ENCODE measurements at places on chromosomes 11 and 22.

- DNase-seq = no peak
Observed at GRCh38 chr22:22673099-22673498, 28.7 kb downstream of the GGTLC2 start.

DNA sequence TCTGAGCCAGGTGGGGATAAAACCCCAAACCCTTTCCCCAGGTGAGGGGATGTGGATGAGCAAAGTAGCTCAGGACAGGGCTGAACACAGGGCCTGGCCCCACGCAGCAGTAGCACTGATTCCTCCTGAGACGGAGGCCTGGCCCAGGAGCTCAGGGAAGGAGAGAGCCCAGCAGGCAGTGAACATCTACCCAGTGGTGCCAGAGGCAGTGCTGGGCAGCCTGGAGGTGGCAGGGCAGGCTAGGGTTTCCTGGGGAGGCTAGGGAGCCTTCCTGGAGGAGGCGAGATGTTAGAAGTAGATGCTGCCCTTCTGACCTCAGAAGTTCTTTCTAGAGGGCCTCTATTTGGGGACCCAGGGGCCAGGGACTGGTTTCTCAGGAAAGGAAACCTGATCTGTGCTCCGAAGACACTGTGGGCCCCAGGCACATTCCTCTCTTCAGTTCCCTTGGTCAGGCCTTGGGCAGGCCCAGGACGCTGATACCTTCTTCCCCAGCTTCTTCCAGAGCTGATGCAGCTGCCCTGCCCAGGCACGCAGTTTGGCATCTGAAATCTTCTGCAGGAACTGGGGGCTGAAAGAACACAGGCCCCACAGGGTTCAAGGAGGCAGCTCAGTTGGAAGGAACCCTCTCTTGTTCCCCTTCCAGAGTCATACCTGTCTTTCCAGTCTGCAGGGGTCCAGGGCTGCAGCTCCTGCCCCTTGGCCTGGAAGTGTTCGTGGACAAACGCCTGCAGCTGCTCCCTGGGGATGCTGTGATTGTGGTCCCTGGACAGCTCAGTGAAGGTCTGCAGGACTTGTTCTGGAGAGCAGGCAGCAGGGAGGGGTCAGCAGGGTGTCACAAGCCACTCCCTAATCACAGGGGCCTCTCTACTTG is 16.8 kb downstream of the TREH start:
- DNase-seq = no peak

GRCh38 chr11:108324587-108324986 is 101.7 kb downstream of the ATM start:
- no peak for DNase-seq

GRCh38 chr11:15918212-15918611 is 438.1 kb downstream of the SOX6 start:
- DNase-seq = no peak

- DNase-seq = no peak
Observed at GRCh38 chr11:63608353-63609345, 5.6 kb downstream of the PLAAT3 start.

GRCh38 chr11:9178716-9179115 is 86.4 kb downstream of the DENND5A start:
- DNase-seq = no peak

GRCh38 chr11:120068114-120068573 is 69.8 kb downstream of the TRIM29 start:
- no peak for DNase-seq

DNA sequence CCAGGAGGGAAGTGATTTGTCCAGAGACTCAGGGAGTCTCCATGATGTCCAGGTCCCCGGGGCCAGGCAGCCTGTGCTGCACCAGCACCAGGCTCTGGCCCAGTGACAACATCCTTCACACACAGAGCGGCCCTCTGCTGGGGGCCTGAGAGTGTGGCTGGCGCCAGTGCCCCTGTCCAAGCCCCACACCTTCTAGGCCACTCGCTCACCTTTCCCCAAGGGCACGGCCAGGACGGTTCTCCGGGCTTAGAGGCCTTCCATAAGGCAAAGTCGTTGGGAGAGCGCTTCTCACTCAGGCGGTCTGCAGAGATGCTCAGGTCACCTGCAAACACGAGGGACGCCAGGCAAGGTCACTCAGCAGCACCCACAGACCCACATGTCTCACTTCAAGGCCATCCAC is 27.9 kb upstream of the NAP1L4 start:
- no peak for DNase-seq

- DNase-seq = no peak
Observed at GRCh38 chr11:57680552-57680874, 12.6 kb downstream of the ZDHHC5 start.

- DNase-seq = no peak
Observed at GRCh38 chr22:46159777-46160176, 9.5 kb downstream of the PPARA start.

GRCh38 chr22:22226448-22227187 is 18.0 kb upstream of the VPREB1 start:
- DNase-seq = no peak

DNA sequence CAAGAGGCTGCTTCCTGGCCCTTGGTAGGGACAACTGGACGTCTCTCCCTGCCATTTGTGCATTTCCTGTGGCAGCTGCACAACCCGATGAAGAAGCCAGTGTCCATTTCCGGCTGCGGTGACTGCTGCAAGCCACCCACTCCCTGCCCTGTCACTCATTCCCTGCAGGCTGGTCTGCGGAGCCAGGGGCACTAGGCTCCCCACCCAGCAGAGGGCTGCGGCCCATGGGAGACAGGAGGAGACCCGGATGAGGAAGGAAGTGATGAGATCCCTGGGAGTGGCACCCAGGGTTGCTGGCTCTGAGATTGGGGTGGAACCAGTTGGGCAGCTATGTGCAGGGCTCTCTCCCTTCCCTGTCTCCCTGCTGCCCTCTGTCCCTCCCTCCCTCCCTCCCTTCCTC is 10.0 kb upstream of the MYRF start:
- DNase-seq = no peak

All from activated CD4-positive, alpha-beta T cell treated with anti-CD3 and anti-CD28 coated beads for 48 hours (primary cell).